ENCODE measurements at places on chromosomes 16 and 17. TPM values are rescaled to one million over a fixed set of nuclear protein-coding genes. Genes with fewer than 3 reads are reported as not detected.

DNA sequence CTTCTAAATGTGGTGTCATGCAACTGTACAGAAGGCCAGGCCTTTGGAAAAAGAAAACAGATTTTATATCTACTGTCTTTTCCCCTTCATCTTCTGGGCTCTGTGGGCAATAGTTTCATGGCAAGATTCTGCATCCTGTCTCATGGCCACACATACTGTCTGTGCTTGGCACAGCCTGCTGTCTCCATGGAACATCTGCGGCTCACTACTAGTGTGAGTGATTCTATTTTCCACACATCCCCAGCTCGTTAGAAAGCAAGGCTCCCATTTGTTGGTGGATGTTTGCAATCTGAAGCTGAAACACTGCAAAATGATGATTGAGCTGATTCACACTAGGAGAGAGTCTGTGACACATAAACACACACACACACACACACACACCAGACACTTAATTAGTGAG, 32.4 kb downstream of the CACNG3 start:
- no peak for DNase-seq

DNA sequence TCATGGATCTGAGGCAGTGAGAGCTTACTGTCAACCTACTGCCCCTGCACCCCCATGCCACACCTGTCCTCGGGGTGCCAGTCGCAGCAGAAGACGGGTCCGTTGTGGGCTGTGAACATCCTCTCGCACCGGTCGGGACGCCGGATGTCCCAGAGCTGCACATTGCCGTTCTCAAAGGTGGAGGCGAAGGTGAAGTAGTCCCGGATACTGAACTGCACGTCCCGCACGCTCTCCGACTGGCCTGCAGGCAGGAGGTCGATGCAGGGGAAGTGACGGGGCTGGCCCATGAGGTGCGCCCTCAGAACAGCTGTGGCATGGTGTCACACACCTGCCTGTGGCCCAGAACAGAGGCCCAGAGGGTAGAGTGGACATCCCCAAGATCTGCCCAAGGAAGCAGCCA, 2.7 kb downstream of the WDR24 start:
- no peak for DNase-seq

- no peak for DNase-seq
These were observed 2.4 kb downstream of the CACNG4 start for GRCh38 chr17:66966704-66967418.

Gene CLEC10A
- total RNA-seq = 0.85 TPM
